ENCODE measurements at places on chromosomes 11 and 22.

- peak; percentile 19 for DNase-seq
These were observed 755.8 kb downstream of the NTM start for GRCh38 chr11:132125988-132126871.

GRCh38 chr22:31977141-31977841 is 33.0 kb downstream of the YWHAH start:
- DNase-seq = peak; percentile 62

- no peak for DNase-seq
These were observed 326.0 kb downstream of the RAB38 start for GRCh38 chr11:87849216-87849615.

DNA sequence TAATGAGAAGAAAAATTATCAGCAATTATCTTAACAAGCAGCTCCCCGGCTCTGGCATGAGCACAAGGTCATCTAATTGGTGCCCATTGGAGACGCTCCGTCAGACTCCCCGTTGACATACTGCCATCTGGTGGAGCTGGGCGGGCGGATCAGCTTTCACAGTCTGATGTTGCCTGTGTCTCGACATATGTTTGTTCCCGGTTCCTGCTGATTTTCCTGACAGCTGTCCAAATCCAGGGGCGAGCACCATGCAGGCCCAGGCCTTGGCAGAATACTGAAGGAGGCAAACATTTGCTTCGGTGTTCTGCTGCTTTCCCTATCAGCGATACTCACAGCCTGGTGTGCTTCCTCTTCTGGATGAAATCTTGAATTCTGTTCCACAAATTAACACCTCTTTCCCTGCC is 43.8 kb upstream of the BARX2 start:
- DNase-seq = peak; percentile 39

DNA sequence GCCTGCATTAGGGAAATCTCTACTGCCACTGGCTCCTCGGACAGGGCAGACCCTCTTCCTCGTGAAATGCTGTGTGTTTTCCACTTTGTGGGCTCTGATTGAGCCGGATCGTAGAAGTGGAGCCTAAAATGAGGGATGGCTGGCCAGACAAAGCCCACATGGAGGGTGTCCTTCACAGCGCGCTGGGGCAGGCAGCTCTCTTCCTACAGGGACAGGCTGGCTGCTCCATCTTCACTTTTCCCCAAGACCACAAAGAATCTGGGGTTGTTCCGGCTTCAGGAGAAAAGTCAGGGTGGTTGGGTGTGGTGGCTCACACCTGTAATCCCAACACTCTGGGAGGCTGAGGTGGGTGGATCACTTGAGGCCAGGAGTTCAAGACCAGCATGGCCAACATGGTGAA is 94.9 kb downstream of the MORC2 start:
- DNase-seq = no peak

- no peak for DNase-seq
These were observed 16.5 kb downstream of the GNAZ start for GRCh38 chr22:23086787-23087186.

- DNase-seq = no peak
These were observed 31.2 kb downstream of the KCNJ1 start for GRCh38 chr11:128835741-128836430.

- DNase-seq = no peak
These were observed 451.3 kb upstream of the KIRREL3 start for GRCh38 chr11:127451861-127452260.

DNA sequence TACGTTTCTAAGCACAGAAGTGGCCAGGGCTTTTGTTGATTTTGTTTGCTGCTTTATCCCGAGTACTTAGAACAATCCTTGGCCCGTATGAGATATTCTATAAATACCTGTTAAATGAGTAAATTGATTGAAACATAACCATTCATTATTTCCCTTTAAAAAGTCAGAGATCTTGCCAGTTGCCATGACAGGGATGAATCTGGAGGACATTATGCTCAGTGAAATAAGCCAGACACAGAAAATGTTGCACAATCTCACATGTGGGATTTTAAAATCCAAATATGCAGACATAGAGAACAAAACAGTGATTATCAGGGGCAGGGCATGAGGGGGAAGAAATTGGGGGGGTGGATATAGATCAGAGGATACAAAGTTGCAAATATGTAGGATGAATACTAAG is 1240.1 kb downstream of the LRRC4C start:
- no peak for DNase-seq

GRCh38 chr11:83172551-83172950 is 15.6 kb downstream of the PCF11 start:
- DNase-seq = no peak

DNA sequence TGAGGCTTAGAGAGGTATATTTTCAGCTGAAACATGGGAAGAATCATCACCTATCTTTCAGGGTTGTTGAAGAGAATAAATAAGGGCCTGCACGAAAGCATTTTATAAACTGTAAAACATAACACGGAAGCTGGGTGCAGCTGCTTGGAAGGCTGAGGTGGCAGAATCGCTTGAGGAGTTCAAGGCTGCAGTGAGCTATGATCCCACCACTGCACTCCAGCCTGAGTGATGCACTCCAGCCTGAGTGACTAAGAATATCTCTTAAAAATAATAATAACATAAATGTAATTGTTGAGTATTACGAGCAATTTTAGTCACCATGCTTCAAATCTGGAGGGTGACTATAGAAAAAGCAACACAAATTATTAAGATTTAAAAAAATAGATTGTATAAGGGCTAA is 16.3 kb downstream of the RBFOX2 start:
- no peak for DNase-seq

DNA sequence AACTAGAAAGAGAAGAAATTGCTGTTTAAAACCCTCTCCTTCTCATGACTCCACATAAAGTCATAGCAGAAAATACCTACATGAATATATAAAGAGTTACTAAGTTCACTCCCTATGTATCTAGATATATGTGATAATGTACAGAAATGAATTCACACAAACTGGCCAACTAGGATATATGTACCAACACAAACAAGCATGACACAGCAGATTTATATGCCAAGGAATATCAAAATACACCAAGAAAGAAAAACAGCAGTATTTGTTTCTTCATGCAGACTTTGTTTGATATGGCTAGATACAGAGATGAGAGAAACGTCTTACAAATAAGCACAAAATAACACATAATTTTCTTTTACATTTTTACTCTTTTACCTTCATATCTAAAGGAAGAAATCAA is 1.8 kb downstream of the OR51G1 start:
- no peak for DNase-seq

DNA sequence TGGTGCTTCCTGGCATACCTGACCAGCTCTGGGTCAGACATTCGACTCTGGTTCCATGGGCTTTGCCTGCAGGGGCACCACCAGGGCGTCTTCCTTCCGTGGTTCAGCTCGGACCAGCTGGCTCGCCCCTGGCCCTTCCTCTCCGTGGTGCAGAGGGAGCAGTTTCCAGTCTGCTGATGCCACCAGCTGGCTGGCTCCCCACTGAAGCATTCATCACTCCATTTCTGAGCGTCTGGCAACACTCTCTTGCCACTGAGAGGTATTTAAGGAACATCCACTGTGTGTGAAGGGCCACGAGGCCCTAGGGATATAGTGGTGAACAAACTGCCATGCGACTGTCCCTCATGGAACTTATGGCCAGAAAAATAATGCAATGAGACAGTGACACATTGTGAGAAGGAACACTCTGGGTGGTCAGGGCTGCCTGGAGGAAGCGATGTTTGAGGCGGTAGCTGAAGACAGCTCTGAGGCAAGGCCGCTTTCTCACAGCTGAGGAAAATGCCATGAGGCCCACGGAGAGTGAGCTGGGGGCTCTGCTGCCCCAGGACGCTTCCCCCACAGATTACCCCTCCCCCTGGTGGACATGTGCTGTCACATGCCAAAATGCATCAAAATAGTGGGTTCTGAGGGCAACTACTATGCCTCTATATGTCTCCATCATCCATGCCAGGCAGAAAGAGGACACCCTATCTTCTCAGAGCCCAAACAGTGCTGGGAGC is 44.9 kb upstream of the ARFGAP3 start:
- DNase-seq = no peak

DNA sequence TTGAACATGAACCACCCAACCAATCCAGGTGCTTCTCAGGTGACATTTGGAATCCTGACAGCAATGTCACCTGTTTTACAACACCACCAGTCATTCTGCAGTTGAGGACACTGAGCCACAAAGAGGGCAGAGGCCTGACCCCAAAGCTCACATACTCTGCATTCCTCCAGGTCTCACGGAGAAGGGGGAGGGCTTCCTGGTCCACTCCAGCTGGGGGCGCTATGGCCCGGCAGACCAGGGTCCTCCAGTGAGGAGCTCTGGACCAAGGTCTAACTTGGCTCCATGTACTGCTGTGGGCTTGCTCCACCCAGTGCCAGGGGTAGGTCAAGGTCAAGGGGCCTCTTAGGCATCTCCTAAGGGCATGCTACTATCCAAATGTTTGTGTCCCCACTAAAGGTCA is 1.5 kb upstream of the PNPLA3 start:
- no peak for DNase-seq

- DNase-seq = no peak
These were observed 152.4 kb downstream of the TRIM29 start for GRCh38 chr11:119985551-119985950.

DNA sequence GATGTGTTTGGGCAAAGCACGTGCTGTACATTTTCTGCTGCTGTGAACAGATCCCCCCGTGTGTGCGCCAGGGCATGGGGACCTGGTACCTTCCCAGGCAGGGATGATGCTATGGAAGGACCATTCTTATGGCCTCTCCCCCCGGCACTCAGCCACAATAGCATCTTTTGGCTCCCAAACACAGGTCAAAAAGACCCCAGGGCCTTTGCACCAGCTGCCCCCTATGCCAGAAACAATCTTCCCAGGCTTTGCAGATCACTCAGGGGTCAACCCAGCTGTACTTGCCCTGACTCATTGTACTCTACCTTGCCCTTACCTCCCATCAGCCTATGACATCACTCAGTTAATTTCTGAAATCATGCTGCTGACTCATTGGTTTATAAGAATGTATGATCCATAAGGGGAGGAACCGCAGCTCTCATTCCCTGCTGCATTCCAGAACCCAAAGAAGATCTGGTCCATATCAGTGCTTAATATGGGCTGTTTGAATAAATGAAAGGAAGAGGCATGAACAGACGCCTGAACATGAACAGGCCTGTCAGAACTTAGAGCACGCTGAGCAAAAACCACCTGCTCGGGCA is 100.7 kb downstream of the CELSR1 start:
- no peak for DNase-seq

DNA sequence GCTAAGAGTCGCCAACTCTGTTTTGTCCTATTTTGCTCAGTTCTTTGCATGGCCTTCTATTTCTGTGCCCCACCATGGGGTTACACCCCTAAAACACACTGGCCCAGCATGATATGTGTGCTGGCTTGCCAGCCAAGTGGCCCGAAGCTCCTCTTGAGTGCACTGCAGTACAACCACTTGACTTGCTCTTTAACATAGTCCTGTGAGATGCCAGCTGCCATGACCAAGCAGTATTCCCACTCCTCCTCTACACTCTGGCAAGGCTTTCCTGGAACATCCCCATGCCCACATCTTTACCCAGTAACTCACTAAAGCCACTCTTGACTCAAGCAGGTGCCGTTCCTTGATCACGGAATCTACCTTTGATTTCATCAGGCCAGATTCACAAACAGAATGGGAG is 102.9 kb upstream of the GAL start:
- DNase-seq = no peak

GRCh38 chr11:32792111-32792947 is 2.1 kb downstream of the CCDC73 start:
- DNase-seq = no peak

GRCh38 chr11:107457205-107457557 is 444 bp downstream of the CWF19L2 start:
- DNase-seq = no peak

GRCh38 chr22:32248276-32248675 is 6.9 kb downstream of the SLC5A4 start:
- no peak for DNase-seq

DNA sequence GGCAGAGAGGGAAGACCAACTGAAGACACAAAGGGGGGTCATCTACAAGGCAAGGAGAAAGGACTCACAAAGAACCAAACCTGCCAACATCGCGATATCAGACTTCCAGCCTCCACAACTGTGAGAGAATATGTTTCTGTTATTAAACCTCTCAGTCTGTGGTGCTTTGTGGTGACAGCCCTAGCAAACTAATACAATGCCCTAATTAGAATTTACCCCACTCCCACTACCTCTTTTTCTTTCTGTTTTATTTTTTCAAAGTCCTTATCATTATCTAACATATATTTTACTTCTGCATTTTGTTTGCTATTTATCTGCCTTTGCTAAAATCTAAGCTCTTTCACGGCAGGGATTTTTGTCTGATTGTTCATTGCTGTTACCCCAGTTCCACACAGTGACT is 2.5 kb upstream of the OR52D1 start:
- DNase-seq = no peak

DNA sequence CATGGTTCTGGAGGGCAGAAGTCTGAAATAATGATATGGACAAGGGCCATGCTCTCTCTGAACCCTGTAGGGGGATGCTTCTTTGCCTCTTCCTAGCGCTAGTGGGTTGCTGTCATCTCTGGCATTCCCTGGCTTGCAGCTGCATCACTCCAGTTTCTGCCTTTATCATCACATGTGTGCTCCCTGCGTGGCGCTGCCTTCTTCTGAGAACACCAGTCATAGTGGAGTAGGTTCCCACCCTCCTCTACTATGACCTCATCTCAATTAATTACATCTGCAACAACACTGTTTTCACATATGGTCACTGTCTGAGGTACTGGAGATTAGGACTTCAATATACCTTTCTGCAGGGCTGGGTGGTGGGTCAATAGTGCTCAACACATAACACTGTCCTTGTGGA is 402.3 kb upstream of the NARS2 start:
- no peak for DNase-seq

GRCh38 chr11:75474878-75475766 is 42.1 kb upstream of the KLHL35 start:
- DNase-seq = no peak

DNA sequence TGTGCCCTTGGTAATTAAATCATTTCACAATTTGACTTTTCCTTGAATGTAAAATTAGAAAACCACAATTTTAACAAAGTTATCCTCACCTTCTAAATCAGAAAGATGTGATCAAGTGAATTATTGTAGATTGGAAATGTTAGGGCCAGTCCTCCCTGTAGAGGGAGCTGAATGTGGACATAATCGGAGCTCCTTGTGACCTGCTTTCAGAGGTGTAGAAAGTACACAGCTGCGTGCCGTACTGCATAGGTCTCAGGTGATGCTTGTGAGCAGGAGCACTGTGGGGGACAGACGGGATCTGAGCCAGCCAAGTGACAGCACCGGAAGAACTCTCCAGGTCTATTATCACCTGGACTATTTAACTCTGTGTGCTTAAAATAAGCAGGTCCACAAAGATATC is 338.0 kb downstream of the AASDHPPT start:
- no peak for DNase-seq

GRCh38 chr11:28259177-28259843 is 151.1 kb downstream of the METTL15 start:
- no peak for DNase-seq

GRCh38 chr11:19410032-19410431 is 169.3 kb upstream of the E2F8 start:
- DNase-seq = no peak

GRCh38 chr11:845872-846495 is 3.3 kb downstream of the TSPAN4 start:
- no peak for DNase-seq

- DNase-seq = peak; percentile 20
These were observed 70.4 kb downstream of the GGTLC2 start for GRCh38 chr22:22714600-22715335.

GRCh38 chr22:46936378-46936903 is 174.0 kb downstream of the TBC1D22A start:
- no peak for DNase-seq

- DNase-seq = no peak
These were observed 39.4 kb upstream of the LIN7C start for GRCh38 chr11:27545946-27546345.
